CD4-positive, alpha-beta T cell treated with Interleukin-6 at 100 ng/mL for 8 hours (primary cell): ENCODE measurements at places on chromosomes 1 and 21.
A peak's percentile ranks its signal among the peaks of the same experiment; 100 is the strongest.

- DNase-seq: no peak
Observed at GRCh38 chr1:183246436-183246835, 60.4 kb downstream of the LAMC2 start.

GRCh38 chr1:73784026-73784425 is 413.9 kb downstream of the LRRIQ3 start:
- DNase-seq: no peak

GRCh38 chr1:9881838-9882249 is 28.2 kb downstream of the CTNNBIP1 start:
- DNase-seq: no peak

DNA sequence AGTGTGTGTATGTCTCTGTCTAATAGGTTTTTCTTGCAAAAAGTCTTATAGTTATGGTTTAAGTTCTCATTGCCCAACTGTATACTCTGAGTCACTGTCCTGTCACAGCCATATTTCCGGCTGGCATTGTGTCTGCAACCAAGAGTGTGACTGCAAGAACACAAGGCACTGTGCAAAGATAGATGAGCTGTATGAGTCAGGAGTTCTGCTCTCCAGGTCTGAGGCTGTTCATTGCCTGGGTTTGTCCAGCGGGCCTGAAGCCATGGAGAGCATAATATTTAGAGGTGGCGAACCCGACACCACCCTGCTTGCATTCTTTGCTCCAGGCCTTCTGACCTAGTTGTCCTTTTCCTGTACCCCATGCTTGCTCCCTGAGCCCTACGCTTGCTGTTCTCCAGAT is 50.9 kb upstream of the CNIH3 start:
- DNase-seq: no peak

GRCh38 chr1:2982615-2983318 is 38.5 kb upstream of the ACTRT2 start:
- DNase-seq: no peak

DNA sequence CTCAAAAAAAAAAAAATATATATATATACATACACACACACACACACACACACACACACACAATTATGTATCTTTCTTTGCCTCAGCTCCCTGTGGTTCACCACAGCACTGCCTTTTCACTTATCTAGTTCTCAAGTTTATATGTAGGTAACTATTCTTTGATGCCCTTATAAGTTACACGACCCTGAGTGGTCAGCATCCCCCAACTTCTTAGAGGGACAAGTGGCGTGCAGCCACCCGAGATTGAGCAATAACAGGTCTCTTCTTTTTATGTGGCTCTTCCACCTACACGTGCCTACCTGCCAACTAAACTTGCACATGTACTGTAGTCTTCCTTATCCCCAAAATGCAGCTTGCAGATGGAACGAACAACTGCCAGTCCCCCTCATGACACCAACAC is 120.8 kb downstream of the GABPA start:
- no peak for DNase-seq

DNA sequence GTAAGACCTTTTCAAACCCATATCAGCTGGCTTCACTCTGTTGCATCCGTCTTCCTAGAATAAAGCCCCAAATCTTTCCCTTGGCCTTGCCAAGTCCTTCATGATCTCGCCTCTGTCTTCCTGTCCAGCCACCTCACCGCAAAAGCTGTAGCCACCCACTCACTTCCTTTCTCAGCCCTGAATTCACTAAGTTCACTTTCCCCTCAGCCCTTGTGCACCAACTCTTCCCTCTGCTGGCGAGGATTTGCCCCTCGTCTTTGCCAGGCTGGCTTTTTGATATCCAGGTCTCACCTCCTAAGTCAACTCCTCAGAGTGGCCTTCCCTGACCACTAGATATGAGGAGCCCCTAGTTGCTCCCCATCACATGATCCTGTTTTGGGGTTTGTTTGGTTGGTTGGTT is 3.9 kb upstream of the COL16A1 start:
- no peak for DNase-seq

GRCh38 chr1:30147188-30147587 is 576.2 kb downstream of the MATN1 start:
- DNase-seq: no peak

DNA sequence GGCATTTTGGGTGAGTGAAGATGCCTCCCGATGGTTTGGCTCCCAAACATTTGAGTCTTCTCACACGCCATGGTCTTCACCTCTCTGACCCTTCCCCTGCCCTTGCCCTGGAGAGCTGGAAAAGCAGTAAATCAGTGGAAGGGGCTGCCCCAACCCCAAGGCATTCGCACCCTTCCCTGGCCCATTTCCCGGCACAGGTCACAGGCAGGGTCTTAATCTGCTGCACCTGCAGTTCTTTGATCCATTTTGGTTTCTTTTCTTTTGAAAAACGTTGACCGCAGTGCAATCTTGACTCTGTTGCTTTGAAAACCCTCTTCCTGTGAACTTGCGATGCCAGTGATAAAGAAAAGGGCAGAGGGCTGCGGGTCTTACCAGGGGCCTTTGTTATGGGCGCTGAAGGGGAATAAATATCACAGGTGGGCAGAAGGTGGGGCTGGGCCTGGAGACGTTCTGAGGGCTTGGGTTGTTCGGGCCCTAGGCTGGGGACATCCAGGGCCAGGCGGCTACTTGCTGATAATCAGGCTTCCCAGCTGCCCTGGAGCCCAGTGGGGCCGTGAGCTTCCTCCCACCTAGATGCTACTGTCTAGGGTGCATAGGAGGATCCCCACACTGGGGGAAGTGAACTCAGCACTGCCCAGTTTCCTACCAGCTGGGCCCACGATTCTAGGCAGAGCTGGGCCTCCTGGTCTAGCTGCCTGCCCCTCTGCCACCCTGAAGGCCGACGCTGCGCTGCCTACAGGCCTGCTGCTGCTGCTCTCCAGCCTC is 38.6 kb upstream of the EPS8L3 start:
- DNase-seq: peak; percentile 69

- DNase-seq: peak; percentile 95
Observed at GRCh38 chr21:44927587-44928461, 7.1 kb upstream of the ITGB2 start.

DNA sequence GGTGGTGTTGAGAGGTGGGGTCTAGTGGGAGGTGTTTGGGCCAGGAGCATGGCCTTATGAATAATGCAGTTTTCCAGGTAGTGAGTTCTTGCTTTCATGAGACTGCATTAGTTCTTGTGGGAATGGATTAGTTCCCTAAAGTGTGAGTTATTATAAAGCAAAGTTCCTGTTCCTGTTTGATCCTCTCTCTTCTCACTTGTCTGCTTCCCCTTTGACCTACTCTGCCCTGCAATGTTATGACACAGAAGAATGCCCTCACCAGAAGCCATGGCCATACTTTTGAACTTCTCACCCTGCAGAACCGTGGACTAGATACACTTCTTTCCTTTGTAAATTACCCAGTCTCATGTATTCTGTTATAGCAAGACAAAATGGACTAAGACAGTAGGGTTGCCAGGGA is 53.6 kb downstream of the MAP3K7CL start:
- DNase-seq: no peak

GRCh38 chr1:117794073-117794472 is 135.3 kb downstream of the GDAP2 start:
- no peak for DNase-seq

GRCh38 chr1:76802094-76802493 is 65.2 kb upstream of the ST6GALNAC5 start:
- DNase-seq: no peak

DNA sequence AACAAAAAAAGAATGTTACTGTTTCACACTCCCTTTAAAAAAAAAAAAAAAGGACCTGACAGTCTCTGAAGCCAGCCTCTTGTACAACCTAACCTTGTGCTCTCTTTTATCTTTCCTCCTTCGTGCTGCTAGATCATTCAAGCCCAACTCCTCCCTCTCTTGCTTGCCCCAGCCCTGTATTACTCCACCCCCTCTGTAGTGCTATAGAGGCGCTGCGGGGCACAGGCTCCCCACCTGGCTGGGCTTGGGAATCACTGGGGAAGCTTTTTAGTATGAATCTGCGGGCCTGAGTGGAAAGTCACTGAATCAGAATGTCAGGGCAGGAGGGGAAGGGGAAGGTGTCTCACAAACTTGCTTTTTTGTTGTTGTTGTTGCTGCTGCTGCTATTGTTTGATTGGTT is 383.7 kb upstream of the CAMK1G start:
- no peak for DNase-seq

GRCh38 chr1:53258216-53258615 is 19.9 kb upstream of the MAGOH start:
- DNase-seq: no peak

GRCh38 chr1:54456361-54456760 is 50.2 kb upstream of the SSBP3 start:
- no peak for DNase-seq

- no peak for DNase-seq
Observed at GRCh38 chr1:183431840-183432547, 13.8 kb upstream of the NMNAT2 start.

GRCh38 chr1:60825593-60825992 is 256.8 kb upstream of the NFIA start:
- no peak for DNase-seq

DNA sequence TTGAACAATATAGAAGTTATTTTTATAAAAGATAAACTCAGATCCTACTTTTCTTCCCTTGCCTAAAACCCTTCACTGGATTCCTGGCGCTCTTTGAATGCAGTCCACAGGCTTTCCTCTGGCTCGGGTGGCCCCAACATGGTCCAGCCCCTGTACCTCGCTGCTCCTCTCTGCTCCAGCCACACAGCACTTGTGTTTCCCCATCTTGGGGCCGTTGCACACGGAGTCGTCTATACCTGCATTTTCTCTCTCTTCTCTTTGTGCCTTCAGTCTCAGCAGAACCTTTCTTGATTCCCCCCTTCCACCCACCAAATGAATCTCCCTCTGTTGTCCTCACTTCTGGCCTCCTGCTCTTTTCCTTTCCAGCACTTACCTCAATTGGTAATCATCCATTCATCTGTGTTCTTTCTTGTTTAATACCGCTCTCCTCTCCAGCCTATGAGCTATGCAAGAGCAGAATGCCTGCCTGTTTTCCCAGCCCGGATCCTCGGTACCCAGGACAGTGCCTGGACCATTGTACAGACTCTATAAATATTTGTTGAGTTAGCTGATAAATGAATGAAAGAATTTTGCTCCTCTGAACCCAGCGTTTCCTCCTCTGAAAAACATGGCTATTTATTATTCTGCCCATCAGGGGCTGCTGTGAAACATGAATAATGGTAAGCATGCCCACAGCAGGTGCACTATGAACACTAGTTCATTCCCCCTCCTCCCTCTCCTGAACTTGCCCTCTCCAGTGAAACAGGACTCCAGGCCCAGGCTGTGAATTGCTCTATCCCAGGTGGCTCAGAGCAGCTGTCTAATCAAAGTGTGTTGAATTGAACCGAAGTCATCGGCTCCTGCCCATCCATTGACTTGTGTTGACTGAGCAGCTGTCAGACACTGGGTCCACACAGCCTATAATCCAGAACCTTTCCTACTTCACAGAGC is 266.9 kb downstream of the PTPRU start:
- no peak for DNase-seq

DNA sequence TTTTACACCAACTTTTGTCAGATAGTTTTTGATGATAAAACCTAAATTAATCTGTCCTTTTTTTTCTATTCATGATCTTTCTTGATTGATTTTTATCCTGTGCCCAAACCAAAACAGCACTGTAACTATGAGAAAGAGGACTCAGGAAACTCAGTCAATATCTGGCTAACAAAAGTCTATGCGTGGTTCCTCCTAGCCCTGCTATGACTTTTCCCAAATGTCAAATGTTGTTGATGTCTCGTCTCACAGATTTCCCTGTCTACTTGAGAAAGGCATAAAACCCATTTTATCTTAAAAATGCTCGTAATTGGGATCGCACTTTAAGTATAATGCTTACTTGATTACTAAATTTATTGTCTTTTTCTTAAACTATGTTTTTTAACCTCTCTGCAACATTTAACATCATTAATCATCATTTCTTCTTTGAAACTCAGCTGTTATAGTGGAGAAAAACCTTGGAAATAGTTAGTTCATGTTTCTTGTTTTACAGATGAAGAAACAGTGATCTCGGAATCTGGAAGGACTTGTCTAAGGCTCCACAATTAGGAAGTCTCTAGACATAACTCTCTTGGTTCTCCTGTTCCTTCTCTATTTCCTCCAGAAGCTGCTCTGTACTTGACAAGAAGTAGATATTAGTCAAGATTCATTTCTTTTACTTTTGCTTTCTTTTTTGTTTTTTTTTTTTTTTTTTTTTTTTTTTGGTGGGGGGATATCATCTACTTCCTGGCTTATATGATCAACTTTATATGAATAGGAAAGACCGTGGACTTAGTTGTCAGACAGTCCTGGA is 26.2 kb upstream of the PTPRC start:
- DNase-seq: no peak

GRCh38 chr1:168945870-168946269 is 160.6 kb upstream of the ATP1B1 start:
- no peak for DNase-seq

GRCh38 chr1:2229911-2230731 is 2.0 kb downstream of the SKI start:
- no peak for DNase-seq

DNA sequence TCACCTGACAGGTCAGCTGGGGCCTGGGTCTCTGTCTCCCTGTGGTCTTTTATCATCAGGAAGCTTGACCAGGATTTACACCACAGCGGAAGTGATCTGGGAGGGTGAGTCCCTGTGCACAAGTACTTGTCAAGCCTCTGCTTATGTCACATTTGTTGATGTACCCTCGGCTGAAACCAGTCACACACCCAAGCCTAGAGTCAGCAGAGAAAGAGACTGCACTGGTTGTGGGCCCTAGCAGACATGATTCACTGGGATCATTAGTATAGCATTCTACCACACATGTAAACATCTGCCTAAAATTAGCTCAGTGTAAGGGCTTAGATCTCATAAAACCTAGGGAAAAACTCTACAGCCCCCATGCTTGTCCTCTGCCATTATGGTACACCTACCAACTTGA is 79.3 kb upstream of the LAMC2 start:
- no peak for DNase-seq

DNA sequence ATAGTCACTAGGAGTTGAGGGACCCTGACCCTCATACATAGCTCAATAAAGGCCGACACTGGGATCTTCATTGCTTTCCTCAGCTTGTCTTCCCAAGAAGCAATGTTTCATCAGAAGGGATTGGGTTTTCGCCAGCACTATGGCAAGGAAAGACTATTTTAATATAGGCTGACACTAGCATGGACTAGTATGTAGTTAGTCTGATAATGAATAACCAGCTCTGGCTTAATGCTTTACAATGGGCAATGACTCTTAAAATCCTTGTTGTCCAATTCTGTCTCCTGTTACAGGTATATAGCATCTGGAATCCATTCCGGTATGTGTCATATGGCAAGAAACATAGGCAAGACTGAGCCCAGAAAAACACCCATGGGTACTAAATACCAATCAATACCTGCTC is 15.3 kb upstream of the SYT2 start:
- no peak for DNase-seq

DNA sequence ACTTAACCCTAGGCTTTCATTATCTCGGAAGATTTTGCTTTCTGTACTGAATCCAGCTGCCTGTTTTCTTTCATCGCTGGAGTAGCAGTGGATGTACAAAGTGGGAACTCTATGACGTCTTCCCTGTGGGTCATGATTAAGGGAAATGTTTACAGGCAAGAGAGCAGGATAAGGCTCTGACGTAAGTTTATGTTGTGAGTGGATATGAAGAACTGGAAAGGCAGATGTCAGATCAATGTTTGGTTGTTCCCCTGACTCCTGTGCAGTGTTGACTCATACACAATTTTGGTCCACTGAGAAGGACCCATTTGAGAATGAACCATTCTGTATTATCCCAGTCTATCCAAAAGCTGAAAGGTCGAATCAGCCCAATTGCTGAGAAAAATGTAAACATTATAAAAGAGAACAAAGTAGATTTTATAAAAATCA is 292.4 kb downstream of the GRIK1 start:
- no peak for DNase-seq

- DNase-seq: no peak
Observed at GRCh38 chr1:223717123-223717522, 4.8 kb downstream of the CAPN2 start.
